ENCODE measurements at places on chromosomes 1 and 21.

- no peak for DNase-seq
Observed at GRCh38 chr1:115198938-115199337, 109.6 kb upstream of the TSPAN2 start.

DNA sequence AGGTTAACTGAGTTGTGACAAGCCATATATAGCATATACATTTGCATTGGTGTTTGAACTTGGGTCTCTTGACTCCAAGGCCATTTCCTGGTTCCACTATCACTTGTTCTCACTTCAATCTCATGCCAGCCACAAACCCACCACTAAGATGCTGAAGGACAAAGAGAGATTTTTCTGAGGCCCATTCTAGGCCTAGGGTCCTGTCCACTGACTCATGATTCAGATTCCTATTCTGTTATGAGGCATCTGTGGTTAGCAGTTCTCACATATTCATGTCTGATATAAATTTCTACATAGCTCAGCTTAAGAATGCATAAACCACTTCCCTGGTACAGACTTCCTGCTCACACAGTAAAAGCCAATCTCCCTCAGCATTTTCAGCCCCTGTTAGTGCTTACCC lies 326.1 kb upstream of the BEND5 start:
- DNase-seq, result no peak

- peak; percentile 11 for DNase-seq
Observed at GRCh38 chr1:58814251-58815068, 30.6 kb upstream of the JUN start.

- DNase-seq, result no peak
Observed at GRCh38 chr1:168772428-168773060, 43.5 kb upstream of the DPT start.

- no peak for DNase-seq
Observed at GRCh38 chr1:69569576-69570328, 2.0 kb downstream of the LRRC7 start.

- no peak for DNase-seq
Observed at GRCh38 chr1:18198260-18198659, 90.7 kb downstream of the IGSF21 start.

DNA sequence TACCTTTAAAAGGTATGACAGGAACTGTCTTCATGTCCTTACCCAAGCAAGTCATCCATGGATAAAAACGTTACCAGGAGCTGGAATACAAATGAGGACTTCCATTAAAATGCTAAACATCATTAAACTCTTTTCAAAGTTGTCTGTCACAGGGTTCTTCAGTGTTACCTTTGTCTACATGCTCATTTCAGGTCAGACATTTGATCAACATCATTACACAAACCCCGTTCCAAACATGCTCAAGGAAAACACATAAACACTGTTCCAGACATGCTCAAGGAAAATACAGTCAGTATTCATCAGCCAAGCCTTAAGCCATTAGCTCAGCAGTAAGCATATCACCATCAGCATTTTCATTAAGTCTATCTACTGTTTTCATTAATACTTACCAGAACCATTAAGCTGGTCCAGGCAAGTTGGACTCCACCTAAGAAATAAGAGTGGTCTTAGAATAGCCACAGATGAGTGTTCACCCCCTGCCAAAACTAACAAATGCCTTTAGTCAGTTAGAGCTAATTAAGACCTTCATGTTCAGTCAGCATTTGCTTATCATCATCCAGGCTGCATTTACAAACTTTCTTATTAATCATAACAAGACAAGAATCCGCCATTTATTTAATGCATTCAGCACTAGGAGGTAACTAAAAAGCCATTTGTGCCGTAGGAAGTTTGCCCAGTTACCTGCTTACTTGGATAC lies 2.2 kb downstream of the GAS5 start:
- no peak for DNase-seq

DNA sequence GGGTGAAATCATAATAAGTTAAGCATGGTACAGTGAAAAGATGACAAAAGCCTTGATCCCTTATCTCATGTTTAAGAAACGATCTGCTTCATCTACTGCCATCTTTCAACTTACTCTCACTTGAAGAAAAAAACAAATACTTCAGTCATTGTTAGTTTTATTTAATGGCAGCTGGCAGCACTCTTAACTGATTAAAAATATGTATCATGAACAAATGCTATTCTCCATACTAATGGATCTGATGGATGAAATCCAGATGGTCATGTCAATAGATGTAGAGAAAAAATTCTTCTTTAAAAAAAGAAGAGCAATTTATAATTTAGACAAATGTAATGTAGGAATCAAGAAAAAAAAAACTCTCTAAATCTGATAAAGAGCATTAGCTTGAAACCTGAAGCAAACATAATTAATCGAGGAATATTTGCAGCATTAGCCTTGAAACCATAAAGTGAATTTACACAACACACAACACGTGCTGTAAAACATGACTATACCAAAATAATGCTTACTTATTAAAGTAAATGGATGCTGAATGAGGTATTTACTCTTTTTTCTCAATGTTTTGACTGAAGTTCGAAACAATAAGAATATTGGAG lies 579.0 kb upstream of the ADAMTS5 start:
- no peak for DNase-seq

DNA sequence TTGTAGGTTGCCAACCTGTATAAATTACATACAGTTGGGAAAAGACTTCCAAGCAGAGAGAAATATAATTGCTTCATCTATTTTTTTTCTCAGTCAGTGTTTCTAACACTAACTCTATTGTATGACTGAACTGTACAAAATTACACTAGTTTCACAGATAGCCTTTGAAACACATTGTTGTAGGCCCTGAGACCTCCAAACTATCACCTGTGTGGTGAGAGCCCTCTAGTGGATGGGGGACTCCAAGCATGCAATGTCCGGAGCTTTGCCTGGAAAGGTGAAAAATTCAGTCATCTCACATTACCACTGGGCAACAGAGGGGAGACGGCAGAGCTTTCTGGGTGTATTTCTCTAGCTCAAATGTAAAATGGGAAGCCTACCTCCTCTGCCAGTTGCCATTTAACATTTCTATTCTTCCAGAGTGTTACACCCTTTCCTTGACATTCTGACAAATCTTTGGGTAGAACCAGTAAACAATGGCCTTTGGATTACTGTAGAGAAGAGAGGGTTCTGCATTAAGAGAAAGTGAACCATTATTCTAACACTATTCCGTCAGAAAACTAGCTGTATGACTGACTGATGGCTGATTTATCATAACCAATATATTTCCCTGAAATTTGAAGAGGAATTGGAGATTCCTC lies 212.2 kb downstream of the LYPLAL1 start:
- no peak for DNase-seq

DNA sequence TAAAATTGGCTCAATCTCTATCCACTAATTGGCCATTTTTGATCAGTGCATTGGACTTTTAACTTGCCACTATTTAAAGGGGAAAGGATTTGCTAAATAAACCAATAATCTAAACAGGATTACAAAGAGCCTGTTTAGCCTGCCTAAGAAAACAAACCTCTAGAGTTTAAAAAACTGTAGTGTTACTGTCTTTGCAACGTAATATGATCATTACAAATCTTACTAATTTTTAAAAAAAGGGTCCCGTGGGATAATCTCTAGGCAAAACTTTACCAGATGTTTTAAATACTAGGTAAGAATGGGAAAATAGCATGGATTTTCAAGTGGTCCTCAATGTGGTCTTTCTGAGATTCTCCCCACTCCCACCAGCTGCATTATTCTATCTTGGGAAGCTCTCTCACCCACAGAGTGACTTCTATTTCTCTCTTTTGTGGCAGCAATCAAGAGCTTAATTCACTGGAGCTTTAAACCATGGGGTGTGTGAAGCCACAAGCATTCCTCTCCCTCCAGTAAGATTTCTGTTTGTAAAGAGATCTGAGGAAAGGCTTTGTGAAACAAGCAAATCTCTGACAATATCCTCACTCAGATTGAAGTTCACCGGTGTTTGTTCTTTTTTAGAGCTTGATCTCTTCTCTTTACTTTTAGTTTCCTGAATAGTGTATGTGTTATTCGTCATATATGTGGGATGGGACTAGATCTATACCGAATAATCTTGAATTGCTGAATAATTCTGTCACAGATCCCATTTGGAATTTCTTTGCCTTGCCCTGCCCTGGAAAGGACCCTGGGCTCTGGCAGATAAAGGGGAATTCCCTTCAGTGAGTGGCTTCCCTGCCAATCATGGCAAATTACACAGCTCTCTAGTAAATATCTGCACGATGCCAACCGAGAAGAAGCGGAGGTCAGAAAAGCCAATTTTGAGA lies 132.2 kb downstream of the TLR5 start:
- DNase-seq, result no peak

DNA sequence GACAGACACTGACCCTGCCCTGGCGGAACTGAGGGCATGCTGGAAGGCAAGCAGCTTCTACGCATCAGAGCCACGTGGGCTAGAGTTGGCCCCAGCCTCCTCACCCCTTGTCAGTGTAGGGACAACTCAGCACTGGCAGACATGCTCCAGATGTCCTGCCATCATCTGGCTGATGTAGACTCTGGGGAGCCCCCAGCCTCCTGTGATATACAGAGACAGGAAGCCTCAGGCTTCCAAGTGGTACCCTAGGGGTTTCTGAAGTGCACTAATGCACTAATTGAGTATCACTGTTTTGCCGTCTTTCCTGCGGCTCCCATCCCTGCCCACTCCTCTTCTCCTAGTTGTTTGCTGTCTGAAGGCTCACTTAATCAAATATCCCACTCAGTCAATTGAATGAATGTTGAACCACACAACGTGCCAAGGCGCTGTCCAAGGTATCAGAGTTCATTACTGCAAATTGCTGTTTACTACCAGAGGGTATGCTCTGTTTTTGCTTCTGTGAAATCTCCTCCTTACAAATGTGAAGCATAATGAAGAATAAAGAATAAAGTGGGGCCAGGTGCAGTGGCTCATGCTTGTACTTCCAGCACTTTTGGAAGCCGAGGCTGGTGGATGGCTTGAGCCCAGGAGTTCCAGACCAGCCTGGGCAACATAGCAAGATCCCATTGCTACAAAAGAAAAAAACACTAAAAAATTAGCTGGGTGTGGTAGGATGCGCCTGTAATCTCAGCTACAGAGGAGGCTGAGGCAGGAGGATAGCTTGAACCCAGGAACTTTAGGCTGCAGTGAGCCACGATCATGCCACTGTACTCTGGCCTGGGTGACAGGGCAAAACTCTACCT lies 76.4 kb upstream of the ZBTB18 start:
- peak; percentile 10 for DNase-seq

DNA sequence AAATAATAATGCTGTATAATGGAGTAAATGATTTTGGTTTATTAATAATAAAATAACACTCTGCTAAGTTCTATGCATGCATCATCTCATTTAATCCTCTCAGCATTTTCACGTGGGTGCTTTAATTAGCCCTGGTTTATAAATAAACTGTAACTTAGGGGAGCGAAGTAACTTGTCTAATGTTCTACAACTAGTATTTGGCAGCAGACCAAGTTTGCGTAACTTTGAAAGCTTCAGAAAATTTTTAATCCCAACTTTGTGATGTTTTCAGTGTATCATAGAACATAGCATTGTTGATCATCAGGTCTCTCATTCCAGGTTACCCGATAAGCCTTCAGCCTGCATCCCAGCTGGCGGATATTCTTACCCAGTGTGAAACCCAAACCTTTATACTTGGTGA lies 322.4 kb upstream of the SGIP1 start:
- no peak for DNase-seq

DNA sequence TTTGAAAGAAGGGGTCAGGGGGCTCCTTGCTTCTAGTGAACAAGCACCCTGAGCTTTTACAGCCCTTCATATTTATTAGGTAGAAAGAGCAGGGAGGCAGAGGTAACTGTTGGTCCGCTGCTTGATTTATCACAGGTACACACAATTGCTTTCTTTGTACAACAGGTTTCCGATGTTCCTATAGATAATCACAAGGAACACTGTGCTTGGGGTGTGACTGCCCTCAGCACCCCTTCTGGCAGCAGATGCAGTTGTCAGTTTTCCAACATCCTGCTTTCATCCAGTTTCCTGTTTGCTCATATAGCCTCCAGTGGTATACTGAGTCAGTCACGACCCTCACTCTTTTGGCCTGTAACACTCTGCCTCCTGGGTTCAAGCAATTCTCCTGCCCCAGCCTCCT lies 40.6 kb downstream of the SCP2 start:
- no peak for DNase-seq

DNA sequence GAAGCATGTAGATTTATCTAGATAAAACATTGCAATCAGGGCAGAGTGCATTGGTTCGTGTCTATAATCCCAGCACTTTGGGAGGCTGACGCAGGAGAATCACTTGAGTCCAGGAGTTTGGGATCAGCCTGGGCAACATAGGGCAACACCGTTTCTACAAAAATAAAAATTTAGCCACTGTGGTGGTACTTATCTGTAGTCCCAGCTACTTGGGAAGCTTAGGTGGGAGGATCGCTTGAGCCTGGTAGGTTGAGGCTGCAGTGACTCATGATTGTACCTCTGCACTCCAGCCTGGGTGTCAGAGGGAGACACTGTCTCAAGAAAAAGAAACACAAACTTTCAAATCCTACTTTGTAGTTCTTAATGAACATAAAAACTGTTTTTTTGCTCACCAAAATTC lies 64.2 kb upstream of the RCC1 start:
- DNase-seq, result no peak

DNA sequence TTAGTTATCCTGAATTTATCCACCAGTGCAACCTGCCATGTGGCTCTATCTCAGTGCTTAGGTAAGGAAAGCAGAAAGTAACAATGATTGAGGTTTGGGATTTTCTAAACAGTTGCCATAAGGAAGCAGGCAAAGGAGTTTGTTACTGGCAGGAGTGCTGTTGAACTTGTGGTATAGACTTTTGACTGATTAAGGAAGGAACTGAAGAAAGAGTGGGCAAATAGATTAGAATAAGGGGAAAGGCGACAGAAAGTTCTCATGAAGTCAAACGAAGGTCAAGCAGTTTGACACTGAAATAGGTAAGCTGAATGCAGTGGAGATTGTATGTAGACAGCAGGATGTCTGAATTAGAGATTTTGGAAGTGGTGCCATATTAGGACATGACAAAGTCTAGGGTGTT lies 24.2 kb upstream of the CR2 start:
- no peak for DNase-seq

DNA sequence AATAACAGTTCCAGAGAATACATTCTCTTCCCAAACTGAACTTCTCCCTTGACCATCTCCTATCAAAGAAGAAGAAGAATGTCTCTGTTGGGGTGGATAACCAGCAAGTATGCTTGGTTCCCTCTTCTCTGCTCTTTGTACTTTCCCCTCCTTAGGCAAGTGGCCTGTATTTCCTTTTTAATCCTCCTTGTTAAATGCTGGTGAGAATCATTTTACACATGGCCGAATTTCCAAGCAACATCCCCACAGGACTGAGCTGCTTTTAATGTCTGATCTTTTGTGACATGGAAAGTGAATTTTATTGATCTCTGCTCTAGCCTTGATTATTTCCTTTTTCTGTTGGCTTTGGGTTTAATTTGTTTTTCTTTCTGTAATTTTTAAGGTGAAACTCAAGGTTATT lies 336.7 kb downstream of the DUSP10 start:
- DNase-seq, result no peak

- DNase-seq, result no peak
Observed at GRCh38 chr21:29174607-29175013, 44.2 kb downstream of the MAP3K7CL start.

- no peak for DNase-seq
Observed at GRCh38 chr1:6180268-6180706, at the start of gene CHD5. Gene CHD5, minus strand, starts transcription at chr1:6180321. Its CDS starts 298 bp downstream, at chr1:6180023.

Measured in left renal cortex interstitium (tissue), 4 donors.